ENCODE measurements at places on chromosomes 7 and 10.
A peak's percentile ranks its signal among the peaks of the same experiment; 100 is the strongest.

GRCh38 chr10:58972576-58973234 is 203.7 kb upstream of the PHYHIPL start:
- no peak for DNase-seq

DNA sequence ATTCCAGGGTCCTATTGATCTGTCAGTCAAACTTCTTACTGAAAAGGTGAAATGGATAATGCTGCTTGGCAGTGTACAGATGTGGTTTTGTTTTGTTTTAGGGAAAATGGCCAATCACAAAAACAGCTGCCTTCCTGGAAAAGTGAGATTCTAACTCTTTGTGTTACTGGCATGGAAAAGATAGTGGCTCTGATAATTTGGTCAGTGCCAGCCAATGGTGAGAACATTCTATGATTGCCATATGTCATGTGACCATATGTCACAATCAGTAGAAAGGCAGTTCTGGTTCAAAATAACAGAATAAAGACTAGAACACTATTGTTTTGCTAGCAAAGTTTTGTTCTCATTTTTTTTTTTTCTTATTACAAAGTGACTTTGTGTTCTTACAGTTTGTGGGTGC is 139.2 kb upstream of the CCDC6 start:
- no peak for DNase-seq

DNA sequence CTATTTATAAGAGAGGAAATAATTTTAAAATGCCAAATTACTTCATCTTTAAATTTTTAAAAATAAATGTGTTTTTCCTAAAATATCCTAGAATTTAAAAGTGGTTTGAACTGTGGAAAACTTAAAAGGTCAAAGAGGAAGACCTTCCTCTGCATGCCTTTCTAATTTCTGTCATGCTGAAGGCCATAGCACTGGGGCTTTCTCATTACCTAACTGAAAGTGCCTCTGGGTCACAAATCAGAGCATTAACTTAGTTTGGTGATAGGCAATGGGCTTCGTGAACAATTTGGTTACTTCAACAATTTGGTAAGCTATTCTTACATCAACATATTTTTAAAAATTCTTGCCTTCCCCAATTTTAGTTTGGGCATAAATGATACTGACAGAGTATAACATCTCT is 100.2 kb upstream of the SAMD8 start:
- DNase-seq = no peak

DNA sequence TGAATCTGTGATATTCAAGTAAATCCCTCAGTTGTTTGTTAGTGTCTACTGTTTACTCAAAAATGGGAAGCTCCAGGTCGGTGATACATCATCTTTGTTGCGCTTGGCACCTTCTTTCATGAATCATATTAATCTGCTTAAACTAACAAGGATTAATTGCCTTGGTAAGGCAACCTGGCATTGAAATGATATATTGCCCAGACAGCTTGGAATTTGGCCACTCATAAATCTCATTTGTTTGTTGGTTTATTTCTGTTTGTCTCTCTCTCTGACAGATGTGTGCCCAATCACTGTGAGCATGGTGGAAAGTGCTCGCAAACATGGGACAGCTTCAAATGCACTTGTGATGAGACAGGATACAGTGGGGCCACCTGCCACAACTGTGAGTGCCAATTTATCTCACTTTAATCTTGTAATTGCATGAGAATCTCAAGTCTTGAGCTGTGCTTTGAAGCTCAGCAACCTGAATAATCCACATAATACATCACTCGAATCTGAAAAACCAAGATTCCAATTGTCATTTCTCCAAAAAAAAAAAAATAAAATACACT is 1104.8 kb upstream of the C7orf33 start:
- DNase-seq = no peak

DNA sequence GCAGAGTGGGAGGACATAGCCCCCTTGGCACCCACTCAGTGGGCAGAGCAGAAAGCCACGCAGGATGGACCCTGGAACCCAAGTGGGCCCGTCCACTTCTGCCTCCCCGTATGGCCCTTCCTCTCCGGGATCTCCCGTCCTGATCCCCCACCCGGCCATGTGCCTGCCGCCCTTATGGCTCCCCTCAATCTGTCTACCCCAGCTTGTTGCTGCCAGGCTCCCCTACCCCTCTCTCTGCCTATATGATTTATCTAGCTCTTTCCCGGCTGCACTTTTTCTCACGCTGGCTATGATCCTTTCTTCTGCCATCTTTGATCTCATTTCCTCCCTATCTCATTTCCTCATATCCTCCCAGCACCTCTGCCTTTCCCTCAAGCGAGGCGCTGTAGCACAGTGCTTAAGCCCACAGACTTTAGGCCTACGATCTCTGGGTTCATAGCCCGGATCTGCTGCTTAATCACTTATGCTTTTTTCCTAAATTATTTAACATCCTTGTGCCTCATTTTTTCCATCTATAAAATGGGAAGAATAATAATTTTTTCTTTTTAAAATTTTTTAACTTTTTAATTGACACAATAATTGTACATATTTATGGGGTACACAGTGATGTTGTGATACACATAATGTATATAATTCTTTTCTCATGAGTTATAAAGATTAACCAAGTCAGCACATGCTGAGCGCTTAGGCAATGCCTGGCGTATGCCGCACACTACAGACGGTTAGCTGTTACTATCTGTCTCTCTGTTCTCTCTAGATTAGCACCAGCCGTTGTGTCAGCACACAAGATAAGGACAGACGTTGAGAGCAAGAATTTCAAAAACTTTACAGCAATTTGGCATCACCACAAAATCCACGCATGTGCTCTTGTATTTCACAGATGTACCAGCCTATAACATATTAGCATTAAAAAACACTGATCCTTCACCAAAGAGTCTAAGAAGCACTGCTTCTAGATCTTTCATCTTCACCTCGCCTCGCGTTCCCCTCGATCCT is 18.1 kb downstream of the KCNH2 start:
- DNase-seq = no peak

GRCh38 chr10:122149561-122150505 is 121.3 kb upstream of the BTBD16 start:
- no peak for DNase-seq

DNA sequence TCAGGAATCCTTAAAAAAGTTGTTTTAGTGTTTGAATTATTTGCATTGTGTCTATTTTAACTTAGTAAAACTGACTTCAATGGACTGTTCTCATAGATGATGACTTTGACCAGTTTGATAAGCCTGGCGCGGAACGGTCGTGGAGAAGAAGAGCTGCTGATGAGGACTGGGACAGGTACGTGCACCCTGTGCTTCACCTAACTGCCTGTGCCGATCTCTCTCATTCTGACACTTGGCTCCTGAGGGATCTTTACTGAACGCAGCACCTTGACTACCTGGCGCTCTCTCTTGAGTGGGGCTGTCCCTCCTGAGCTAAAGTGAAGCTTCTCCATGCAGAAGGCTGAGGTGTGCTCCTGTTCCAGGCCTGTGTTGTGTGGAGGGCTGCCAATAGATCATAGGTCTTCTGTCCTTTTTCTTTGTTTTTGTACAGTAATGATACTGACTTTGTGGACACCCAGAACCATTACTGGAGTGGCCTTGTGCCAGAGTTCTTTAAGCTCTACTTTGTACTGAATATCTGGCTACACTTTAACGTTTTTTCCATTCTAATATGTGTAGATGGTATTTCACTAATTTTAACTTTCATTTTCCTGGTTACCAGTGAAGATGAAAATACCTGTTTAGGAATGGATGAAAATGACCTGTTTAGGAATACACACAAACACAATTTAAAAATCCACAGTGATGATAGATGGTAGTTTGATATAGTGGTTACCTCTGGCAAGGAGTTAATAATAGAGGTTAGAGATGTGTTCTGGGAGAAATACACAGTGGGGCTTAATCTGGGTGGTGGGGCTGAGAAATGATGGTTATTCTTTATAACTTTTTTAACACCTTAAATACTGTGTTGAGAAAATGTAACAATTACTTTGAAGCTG is 20.9 kb downstream of the RBM33 start:
- DNase-seq = no peak

GRCh38 chr7:100132697-100133151 is 6.0 kb downstream of the MBLAC1 start:
- DNase-seq = peak; percentile 30

- DNase-seq = no peak
Measured at GRCh38 chr7:118846977-118847376, 622.5 kb downstream of the ANKRD7 start.

GRCh38 chr10:107164992-107165391 is 486 bp upstream of the SORCS1 start:
- DNase-seq = no peak

DNA sequence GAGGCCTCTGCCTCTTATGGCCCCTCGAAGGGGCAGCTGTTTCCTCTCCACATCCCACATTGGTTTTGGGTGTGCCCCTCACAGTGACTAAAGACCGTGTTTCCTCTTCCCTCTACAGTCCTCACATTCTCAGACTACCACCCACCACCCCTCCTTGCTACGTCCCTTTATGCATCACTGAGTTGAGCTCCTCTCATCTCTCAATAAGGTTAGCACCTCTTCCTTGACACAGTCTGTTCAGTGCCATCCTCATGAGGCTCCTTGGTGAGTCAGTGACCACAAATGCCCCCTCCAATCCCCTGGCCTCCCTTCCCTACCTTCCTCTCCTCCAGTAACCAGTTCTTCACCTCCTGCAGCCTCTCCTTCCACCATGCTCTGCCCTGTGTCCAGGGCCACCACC is 239.1 kb upstream of the MYO3A start:
- DNase-seq = no peak

GRCh38 chr7:90726120-90726519 is 130.0 kb downstream of the CDK14 start:
- no peak for DNase-seq

- DNase-seq = no peak
Measured at GRCh38 chr10:17445400-17445998, 8.9 kb downstream of the ST8SIA6 start.

DNA sequence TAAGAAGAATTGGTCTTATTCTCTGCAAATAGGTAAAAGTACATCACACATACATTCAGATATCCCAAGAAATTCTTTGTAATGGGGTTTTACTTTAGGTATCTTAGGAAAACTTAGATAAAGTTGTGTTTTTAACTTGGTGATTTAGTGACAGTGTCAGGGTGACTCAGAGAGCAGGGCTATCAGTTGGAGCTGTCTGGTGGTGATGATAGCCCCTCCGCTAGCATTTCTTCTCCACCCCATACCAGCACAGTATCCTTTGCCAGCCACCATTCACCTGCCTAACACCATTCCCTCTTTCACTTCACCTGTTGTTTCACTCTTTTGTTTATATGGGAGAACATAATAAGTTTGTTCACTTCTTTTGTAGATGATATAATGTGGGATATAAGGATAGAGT is 30.4 kb downstream of the VPS50 start:
- no peak for DNase-seq

DNA sequence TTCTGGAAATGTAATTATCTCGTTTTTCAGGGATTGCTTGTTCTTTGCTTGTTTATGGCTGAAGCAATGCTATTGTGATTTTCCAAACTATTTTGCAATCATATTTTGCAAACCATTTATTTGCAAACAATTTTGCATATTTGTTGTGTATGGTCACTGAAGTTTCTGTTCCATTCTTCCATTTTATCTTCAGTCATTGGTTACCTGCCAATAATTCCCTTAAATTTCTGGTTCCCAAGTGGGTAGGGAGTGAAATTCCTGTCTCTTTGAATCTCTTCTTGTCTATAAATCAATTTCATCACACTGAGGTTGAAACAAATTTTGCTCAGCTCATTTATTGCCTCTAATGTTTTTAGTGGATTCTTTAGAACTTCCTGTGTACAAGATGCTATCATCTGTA is 401.7 kb upstream of the VWC2 start:
- DNase-seq = no peak

DNA sequence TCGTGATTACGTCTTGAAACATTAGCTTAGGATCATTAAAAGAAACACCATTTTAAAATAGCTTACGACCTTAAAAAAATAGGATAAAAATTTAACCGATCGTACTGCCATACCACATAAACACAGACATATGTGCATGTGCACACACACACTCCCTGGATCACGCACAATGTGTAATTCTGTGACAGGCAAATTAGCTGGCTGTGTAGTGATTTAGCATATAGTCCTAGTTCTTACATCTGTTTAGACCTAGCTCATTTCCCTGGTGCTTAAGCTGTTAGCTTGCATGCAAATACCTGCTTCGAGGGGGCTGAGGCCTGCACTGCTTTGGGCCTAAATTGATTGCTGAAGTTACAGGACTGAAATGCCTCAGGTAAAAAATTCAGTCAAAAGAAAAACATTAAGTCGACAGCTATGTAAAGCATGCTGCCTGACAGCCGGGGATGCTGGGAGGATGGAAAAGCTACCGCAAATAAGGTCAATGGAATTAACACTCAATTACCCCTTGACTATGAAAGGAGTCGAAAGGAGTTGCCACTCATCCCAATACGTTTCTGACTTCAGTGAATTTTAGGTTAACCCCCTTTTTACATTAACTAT is 267.1 kb upstream of the FZD8 start:
- no peak for DNase-seq

DNA sequence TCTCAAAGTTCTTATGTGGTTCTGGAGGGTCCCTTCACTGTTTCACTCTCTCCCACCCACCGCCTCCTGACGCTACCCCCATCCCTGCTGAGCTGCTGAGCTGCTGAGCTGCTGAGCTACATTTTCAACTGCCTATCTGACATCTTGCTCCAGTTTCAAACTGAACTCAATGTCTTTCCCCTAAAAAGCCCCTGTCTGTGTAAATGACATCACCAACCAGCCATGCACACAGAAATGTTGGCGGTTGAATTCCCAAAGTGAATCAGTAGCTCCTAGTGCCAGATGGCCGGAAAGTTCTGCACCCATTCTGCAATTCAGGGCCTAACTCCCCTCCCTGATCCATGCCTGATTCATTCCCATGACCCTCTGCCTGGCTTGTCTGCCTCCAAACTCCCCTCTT is 71.2 kb downstream of the WNT2 start:
- no peak for DNase-seq

Data from activated CD4-positive, alpha-beta T cell treated with anti-CD3 and anti-CD28 coated beads, Interleukin-2, amount 50 U/mL, for 24 hours (primary cell).